ENCODE measurements at places on chromosomes 11 and 22.

DNA sequence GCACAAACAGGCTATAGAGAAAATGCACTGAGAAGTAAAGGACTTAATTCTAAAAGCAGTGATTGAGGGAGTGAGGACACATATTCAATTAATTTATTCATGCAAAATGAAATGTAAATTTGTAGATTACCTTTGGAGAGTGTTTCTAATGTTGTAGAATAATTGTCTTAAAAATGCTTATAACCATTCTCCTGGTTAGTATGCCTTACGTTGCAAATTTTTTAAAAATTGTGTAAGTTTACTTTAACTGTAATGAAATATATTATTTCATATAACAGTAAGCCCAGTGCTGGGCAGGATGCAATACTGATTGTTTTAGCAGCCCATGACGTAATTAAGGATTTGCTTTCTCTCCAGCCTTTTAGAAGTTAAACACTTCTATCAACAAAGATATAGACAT lies 26.6 kb downstream of the OR52E1 start:
- DNase-seq = no peak

DNA sequence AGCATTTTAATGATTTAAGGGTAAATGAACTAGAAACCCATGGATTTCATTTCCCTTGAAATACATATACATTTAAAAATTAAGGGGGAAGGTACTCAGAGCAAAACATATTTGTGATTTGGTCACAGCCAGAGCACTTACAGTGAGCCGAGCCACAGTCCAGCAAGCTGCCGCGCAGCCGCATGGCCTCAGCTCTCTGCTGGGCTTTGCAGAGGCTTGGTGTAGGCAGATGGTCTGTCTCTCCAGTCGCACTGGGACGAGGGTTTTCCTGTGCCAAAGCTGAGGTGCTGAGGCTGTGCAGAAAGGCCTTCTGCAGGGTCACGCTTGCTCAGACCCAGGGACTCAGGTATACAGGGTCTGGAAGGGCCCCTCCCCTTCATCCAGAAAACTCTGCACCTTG lies 367.3 kb downstream of the OPCML start:
- DNase-seq = no peak

- DNase-seq = no peak
These were observed 17.4 kb downstream of the HPS4 start for GRCh38 chr22:26466196-26466595.

GRCh38 chr11:88384004-88384668 lies 46.6 kb upstream of the CTSC start:
- DNase-seq = no peak

DNA sequence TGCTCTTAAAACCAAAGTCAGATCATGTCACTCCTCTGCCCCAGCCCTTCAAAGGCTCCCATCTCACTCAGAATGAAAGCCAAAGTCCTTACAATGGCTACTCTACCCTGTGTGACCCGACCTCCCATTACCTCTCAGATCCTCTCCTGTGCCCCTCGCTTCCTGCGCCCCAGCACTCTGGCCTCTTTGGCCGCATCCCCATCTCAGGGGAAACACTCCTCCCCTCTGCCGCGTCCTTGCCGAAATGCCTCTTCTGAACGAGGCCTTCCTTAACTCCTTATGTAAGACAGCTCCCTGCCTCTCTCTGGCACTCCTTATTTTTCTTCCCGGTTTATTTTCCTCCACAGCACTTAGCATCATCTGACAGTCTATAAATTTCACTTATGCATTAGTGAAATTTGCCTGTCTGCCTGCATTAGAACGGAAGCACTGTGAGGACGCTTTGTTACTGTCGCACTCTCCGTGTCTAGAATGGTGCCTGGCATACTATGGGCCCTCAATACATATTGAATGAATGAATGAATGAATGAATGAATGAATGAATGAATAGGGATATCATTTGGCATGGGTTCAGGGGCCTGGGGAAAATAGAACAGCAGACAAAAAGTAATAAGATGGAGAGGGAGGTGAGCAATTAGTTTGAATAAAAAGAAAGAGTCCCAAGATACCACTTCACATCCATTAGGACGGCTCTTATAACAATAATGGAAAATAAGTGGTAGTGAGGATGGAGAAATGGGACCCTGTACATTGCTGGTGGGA lies 137.8 kb downstream of the CEP164 start:
- no peak for DNase-seq

DNA sequence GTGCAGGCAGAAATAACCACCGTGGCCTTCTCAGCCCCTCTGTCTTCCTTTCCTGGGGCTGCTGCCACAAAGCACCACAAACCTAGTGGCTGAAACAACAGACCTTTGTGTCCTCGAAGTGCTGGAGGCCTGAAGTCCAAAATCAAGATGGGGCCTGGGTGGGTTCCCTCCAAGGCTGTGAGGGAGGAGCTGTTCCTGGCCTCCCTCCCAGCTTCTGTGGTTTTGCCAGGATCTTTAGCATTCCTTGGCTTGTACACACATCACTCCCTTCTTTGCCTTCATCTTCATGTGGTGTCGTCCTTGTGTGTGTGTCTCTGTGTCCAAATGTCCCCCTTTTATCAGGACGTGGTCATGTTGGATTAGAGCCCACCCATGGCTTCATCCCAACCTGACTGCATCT lies 29.0 kb upstream of the PARVG start:
- DNase-seq = no peak

GRCh38 chr11:34586488-34587281 lies 34.2 kb upstream of the EHF start:
- DNase-seq = no peak

- DNase-seq = no peak
These were observed 328.3 kb downstream of the TBC1D22A start for GRCh38 chr22:47090591-47091245.

DNA sequence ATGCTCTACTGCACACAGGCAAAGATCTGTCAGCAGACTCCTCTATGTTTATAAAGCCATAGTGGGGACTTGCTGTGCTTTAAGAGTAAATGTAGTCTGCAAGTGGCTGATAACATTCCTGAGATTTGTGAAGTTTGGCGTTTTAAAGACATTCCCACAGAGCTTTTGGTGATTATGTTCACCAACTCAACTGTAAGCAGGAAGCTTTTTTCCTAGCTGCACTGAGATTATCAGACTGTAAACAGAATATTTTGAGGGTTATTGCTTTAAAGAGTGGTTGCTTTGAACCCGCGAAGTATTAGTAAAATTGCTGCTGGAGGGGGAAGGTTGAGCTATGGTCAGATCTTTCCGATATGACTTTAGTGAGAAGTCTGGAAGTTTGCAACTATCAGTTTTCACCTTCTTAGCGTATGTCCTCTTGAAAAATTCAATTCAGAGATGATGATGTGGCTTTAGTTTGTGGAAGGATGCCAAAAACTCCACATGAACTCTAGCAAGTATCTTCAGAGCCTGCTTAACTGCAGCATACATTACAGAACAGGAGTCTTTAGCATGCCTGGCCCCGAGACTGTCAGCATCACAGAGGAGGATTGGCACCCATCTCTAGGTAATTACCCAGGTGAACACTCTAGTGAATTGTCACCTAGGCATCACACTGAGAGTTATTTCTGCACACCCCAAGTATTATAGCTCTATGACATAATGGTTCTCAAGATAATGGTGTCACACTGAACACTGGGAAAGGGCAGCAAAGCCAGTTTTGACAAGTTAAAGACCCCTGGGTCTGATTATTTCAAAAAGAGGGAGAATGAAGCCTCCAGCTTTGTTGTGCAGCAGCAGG lies 89.9 kb downstream of the MTNR1B start:
- no peak for DNase-seq

DNA sequence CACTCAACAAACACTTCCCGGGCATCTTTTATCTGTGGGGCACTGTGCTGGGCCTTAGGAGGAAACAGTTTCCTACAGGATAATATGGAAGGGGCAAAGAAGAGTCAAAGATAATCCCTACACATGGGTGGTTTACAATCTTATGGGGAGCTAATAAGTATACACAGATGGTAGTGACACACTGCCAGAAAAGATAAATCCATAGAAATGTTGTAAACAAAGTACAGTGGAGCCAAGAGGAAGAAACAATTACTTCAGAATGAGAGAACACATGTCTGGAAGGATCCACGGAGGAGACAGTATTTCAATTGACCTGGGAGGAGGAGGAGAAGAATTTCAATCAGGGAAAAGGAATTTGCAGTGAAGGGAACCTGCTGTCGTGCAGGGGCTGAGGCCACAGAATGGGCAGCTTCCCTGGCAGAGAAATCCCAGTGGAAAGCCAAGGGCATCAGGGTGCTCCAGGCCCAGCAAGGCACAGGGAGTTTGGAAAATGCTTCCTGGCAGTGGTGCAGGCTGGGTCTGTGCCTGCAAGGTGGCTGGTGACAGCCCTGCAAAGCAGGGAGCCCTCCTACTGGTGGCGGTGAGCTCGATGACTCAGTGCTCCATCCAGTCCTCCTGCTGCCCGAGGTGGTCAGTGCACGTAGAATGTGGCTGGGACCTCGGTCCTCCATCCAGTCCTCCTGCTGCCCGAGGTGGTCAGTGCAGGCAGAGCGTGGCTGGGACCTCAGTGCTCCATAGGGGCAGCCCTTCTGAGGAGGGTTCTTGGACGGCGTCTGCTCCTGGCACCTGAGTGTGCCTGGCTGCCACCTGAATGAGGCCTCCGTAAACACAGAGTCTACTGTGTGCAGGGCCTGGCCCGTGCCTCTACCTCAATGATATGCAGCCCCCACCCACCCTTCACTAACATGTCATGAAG lies 444.3 kb upstream of the B3GAT1 start:
- no peak for DNase-seq

DNA sequence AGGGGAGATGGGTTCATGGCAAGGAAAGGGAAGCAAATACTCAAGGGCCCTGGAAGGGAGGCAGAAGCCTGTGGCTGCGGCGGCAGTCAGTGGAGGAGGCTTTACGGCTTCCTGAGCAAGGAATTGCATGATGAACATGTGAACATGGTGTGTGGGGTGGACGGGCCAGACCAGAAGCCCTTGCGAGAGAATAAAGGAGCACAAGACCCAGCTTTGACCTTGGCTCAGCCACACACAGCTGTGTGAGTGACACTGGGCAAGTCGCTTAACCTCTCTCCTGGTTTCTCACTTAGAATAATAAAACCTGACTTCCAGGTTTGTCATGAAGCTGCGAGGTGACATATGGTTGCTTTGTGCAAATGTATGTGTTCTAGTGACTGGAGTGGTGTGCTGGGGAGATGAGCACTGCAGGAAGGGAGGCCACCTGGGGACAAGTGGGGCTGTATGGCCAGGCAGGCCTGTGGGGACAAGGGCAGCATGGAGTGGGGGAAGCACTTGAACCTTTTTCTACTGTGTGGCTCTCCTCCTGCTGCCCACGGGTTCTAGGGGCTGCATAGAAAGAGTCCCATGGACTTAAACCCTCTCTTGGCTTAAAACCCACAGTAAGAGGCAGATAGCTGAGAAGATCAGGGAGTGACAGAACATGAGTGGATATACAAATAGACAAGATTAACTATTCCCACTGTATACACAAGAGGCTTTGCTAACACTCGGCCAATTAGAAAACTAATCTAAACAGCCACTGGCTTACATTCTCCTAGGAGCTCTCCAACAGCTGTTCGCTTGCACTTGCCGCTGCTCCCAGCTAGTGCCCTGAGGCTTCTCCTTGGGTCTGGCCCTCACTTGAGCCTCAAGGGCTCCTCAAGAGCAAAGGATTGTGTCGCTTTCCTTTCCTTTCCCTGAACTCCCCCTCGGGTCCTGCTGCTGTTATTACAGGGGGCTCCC lies 67.3 kb upstream of the CDON start:
- no peak for DNase-seq

DNA sequence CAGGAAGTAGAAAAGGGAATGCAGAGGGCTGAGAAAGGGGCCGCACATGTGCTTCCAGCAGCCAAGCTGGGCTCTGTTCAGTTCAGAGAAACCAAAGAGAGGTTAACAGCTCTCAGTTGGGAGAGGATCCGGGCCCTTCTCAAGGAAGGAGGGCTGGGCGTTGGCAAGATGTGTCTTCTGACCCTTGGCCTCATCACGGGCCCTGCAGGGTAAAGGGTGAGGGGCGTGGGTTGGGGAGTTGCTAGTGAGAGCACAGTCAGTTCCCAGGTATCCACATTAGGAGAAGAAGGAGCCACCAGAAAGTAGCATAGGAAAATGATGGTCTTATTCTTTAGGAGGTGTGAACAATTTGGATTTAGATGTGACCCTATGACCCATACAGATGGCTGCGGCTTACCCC lies 73.0 kb downstream of the OSBP2 start:
- DNase-seq = no peak

- DNase-seq = no peak
These were observed 51.7 kb upstream of the ME3 start for GRCh38 chr11:86724137-86724536.

- DNase-seq = peak; percentile 14
These were observed 710 bp downstream of the MTCH2 start for GRCh38 chr11:47641600-47642098.

- no peak for DNase-seq
These were observed 161.5 kb downstream of the WNT11 start for GRCh38 chr11:76044750-76045320.

- DNase-seq = peak; percentile 95
These were observed 15.8 kb downstream of the DGKZ start for GRCh38 chr11:46363031-46363407.

DNA sequence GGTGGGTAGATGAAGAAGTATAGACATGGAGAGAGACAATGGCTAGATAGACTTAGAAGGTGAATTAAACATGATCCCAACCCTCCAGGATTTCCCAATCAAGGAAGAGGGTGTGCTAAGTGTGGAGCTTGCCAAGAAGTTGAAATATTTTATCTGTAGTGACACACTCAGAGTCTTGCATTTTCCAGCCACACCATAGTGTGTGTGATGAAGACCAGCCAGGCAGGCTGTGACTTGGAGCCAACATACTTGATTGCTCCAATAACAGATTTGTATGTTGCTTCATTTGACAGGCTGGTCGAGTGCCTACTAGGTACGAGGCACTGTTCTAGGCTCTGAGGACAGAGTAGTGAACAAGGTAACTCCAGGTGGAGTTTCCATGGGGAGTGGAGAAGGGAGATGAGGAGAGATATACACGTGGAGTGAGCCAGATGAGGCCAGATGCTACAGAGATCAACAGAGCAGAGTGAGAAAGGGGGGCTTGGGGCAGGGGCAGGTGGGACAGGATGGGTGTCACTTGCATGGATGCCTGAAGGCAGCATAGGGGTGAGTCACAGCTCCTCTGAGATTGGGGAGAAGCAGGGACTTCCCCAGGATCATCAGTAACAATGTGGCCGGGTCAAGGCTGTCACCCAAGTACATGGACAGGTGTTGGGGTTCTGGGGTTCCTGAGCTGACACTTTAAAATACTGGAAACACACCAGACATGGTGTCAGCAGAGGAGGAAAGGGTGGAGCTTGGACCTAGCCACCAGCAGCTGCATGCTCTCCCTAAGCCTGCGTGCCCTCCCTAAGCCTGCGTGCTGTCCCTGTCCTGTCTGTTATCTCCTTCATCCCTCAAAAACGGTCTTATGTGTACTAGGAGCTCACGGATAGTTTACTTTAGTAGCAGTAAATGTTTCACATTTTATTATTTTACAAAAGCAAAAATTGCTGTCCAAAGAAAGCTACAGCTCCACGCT lies 23.6 kb downstream of the PDGFB start:
- no peak for DNase-seq
